ENCODE measurements at places on chromosomes 5 and 9. TPM values are rescaled to one million over a fixed set of nuclear protein-coding genes. Genes with fewer than 3 reads are reported as not detected.
A peak's percentile ranks its signal among the peaks of the same experiment; 100 is the strongest.

The SLIT3 gene
- 20.7 TPM for total RNA-seq

The SLC6A3 gene
- 0.07 TPM for total RNA-seq

The CEL gene
- total RNA-seq, result 3.4 TPM

The LCN9 gene
- 4.8 TPM for total RNA-seq

- DNase-seq, result no peak
Observed at GRCh38 chr5:8394965-8395364, 526.0 kb downstream of the MTRR start.

DNA sequence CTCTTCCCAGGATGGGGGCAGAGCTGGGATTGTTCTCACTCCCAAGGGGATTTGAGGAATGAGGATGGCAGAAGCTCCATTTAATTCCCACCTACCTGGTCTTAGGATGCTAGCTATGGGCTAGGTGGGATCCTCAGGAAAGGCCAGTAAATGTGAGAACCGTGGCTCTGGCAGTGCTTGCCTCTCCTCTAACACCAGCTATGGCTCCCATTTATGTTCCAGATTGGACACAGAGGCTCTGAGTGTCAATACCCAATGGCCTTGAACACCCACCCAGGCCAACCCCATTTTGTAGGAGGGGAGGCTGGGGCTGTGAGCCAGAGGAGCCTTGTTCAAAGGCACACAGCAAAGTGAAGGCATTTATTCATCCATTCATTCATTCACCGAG lies 10.2 kb upstream of the DAB2IP start:
- DNase-seq, result no peak

The IRGM gene
- total RNA-seq, result not detected

- DNase-seq, result no peak
Observed at GRCh38 chr5:152501294-152501693, 96.2 kb upstream of the NMUR2 start.

GRCh38 chr5:75993643-75994520 lies 89.3 kb upstream of the SV2C start:
- no peak for DNase-seq

- no peak for DNase-seq
Observed at GRCh38 chr9:974031-974995, 2.1 kb upstream of the DMRT3 start.

DNA sequence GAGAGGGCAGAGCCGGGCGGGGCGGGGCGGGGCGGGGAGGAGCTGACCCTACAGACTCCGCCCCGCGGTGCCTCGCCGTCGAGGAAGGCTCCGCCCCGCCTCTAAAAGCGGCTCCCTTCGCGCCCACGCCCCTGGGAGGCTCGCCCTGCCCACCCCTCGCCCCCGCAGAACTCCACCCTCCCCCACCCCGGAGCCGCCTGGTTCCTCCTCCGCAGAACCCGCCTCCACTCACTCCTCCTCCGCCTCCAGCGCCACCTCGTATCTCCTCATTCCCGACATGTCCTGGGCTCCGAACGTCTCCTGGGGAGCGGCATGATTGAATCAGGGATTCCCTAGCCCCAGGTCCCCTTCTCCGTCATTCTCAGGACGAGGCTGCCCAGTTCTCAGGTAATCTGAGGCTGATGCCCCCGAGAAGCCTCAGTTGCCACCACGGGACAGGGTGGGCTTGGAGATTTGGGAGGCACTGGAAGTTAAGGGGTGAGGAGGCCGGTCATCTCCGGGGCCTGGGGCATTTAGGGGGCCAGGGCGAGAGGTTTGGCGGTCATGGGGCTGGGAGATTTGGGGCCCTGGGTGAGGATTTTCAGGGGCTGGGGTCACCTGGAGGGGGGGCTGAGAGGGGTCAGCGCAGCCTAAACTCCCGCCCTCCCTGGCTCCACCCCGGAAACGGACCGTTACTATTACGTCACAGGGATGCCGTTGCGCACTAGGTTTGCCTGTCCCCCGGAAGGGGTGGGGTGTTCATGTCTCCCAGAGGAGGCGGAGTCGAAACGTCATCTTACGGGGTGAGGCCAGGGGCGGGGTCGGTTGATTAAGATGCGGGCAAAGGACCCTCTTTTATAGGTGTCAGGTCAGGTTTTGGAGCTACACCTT lies 3.2 kb upstream of the CCL27 start:
- DNase-seq, result peak; percentile 87

GRCh38 chr5:37951946-37952721 lies 112.3 kb upstream of the GDNF start:
- no peak for DNase-seq

- peak; percentile 64 for DNase-seq
Observed at GRCh38 chr5:1542781-1543180, 19.0 kb upstream of the LPCAT1 start.

- DNase-seq, result no peak
Observed at GRCh38 chr5:5407924-5408323, 14.6 kb upstream of the ICE1 start.

DNA sequence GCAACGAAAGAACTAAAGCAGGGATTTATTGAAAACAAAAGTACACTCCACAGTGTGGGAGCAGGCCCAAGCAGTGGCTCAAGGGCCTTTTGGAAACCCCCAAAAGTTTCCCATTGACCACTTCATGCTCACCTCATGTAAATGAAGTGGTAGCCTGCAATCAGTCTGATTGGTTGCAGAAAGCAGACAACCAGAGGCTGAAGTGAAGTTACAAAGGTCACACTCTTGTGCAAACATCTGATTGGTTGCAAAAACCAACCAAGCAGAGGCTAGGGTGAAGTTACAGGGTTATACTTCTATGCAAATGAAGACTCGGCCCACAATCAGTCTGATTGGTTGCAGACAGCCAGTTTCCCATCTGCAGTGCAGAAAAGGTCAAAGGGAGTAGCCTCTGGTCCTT lies 258.0 kb downstream of the YTHDC2 start:
- no peak for DNase-seq

- DNase-seq, result no peak
Observed at GRCh38 chr5:59661311-59661710, 232.2 kb downstream of the PDE4D start.

The PTGES gene
- total RNA-seq, result 1.2 TPM

The UBAP1 gene
- total RNA-seq, result 60.8 TPM

DNA sequence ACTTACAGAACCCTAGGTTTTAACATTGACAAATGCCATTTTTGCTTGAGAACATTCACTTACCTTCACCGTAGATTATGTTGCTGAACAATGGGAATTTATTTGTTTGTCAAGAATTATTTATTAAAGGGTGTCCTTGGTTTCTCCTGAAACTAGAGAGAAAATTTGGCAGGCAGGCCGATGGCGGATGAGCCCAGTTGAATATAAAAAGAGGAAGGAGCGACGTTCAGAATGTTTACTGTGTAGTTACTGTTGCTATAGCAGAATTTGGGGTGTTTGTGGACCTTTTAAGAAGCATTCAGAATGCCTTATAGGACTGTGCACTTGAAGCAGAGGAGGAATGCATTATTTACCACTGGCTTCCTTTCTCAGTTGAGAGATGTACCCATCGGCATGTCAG lies 268.2 kb downstream of the CDH10 start:
- no peak for DNase-seq

DNA sequence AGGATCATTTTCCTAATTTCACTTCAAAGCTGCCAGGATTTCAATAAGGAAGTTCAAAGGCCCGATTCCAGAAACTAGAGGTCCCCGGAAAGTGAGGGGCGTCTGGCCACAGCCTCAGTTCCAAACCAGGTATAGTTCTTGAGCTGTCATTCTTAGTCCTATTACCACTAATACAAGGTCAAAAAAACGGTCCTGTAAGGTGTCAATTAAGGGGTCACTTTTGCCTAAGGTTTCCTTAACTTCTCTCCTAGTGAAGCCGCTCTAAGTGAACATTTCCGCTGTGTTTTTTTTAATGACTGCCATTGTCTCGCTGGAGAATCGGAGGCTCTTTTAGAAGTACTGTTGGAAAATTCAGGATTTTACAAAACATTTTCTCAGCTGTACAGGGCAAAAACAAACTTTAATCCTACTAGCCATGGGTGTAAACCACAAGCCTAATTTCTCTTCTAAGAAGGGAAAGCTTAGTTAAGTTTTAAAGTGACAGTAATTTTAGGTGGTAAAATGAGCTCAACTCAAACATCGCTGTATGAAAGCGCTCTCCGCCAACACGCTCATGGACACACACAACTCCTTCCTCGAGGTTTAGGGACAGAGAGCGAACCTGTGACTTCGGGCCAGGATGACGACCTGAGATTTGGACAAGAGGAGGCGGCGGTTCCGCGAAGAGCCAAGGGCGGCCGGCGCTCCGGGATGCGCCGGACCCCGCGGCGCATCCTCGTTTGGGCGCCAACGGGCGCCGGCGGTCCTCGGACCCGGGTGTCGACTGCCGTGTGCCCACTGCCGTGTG lies 76.7 kb upstream of the IFNE start:
- no peak for DNase-seq

- no peak for DNase-seq
Observed at GRCh38 chr9:126623667-126624478, 10.1 kb downstream of the LMX1B start.

The PTAR1 gene
- total RNA-seq, result 76.8 TPM

The AQP7 gene
- total RNA-seq, result 1.9 TPM

The APBA1 gene
- 5.9 TPM for total RNA-seq

GRCh38 chr5:36607114-36607571 lies 737 bp downstream of the SLC1A3 start:
- DNase-seq, result peak; percentile 57

The PRDM9 gene
- total RNA-seq, result not detected

The TAF11L8 gene
- not detected for total RNA-seq

DNA sequence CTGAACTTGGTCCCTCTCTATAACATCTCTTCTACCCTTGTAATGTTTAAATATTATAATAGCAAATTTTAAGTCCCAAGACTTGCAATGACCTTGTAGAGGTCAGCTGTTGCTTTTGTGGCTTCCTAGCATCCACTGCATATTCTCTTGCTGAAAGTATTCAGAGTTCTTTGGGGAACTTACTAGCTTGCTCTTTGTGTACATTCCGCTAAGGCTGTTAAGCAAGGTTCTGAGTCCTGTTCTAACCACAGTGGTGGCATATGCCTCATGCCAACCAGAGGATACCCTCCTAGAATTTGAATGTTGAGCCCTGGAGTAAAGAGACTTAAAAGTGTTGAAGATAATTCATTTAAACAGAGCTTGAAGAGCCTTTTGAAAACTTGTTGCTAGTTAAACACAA lies 570.9 kb downstream of the TLE1 start:
- DNase-seq, result no peak

DNA sequence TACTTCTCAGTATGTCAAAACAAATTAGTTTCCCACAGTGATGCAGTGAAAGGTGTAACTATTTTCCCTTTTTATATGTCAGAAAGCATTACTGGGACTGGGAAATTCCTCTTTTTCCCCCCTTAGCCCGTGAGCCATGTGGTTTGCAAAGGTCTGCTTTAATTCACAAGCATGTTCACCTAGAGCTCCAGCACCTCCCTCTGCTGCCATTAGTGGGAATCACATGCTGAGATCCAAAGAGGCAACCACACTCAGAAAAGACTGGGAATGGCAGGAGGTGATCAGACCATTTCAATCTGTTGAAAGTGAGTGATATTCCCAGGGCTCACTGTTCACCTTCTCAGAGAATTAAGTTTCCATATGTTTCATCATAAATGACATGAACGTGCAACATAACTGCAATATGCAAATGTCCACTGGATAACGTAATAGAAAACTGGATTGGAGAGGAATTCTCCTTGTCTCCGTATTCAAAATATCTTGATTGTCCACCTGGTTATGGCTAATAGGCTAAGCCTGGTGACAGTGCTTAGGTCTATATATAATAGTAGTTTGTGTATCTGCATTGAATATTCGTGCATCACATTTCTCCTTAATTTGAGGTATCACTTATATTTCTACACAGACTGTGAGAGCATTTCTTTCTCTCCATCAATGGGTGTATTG lies 703.5 kb upstream of the WWC1 start:
- DNase-seq, result no peak

GRCh38 chr9:115391168-115391825 lies 273.3 kb upstream of the TNC start:
- no peak for DNase-seq
